ENCODE measurements at places on chromosomes 1 and 21.
A peak's percentile ranks its signal among the peaks of the same experiment; 100 is the strongest.

DNA sequence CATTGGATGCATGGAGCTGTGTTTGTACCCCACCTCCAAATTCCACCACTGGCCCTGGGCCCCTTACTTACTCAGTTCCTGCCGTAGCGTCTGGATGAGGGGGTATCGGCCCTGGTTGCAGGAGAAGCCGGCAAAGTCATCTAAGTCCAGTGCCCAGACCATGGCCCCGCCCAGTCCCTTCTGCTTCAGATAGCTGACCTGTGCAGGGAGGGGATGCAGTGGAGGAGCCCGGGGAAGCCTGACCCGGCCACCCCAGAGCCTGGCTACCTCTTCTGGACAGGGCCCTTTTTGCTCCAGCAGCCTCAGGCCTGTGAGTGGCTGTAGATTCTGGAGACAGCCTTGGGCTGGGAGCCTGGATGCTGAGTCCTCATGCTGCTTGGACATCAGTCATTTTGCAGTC is 11.8 kb downstream of the CHIT1 start:
- DNase-seq, result no peak

DNA sequence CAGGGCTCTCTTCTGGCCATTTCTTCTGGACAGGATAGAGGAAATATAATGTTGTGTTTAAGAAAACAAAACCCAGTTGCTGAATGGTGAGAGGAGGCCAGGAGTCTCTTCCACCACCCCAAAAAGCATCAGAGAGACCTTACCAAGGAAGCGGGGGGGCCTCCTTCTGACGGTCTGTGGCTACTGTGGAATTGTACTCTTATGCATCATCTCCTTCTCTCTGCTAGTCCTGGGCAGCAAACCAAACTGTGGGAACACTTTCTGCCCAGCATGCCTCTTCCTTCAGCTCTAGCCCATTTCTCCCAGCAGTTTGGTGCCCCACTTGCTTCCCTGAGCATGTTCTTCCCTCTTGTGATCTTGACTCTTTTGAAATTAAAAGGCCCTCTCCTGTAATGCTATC is 157.7 kb downstream of the HHIPL2 start:
- no peak for DNase-seq

DNA sequence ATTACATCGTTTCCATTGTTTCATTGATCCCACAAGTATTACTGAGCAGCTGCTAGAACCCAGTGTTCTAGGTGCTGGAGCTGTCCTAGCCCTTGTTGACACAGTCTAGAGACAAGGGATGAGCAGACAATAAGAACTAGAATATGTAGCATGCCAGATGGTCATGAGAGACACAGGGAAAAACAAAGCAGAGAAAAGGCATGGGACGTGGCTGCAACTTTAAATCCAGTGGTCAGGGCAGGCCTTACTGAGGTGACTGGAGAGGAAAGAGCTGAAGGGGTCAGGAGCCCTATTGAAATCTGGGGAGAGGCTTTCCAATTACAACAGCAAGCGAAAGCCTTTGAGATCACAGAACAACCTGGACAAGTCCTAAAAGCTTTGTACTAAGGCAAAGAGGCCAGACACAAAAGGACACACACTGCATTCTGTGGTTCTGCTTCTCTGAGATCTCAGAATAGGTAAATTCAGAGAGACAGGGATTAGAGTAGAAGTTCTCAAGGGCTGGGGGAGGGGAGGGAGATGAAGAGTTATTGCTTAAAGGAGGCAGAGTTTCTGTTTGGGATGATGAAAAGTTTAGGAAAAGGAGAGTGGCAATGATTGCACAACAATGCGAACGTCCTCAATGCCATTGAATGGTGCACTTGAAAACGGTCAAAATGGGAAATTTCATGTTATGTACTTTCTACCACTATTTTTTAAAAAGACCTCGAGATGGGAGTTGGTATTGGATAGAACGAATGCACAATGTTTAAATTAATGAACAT is 467.4 kb upstream of the VAMP3 start:
- DNase-seq, result no peak

GRCh38 chr1:14140831-14141401 is 440.9 kb downstream of the PRDM2 start:
- peak; percentile 16 for DNase-seq

Data from hippocampal formation (tissue), 2 donors.